ENCODE measurements at places on chromosomes 3 and 15.

- DNase-seq, result no peak
Observed at GRCh38 chr3:27666708-27667107, 55.4 kb downstream of the EOMES start.

DNA sequence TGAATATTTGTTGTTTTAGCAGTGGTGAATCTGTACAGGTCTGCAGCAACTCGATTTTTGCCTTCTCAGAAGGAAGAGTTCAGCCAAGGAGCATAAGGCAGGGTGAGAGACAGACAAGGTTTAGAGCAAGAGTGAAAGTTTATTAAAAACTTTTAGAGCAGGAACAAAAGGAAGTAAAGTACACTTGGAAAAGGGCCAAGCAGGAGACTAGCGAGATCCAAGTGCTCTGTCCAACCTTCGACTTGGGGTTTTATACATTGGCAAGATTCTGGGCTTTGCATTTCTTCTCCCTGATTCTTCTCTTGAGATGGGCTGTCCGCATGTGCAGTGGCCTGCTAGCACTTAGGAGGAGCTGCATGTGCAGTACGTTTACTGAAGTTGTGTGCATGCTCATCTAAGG is 46.7 kb upstream of the AADACL2 start:
- no peak for DNase-seq

- no peak for DNase-seq
Observed at GRCh38 chr3:46731795-46732194, 14.1 kb upstream of the PRSS50 start.

- no peak for DNase-seq
Observed at GRCh38 chr3:88433568-88433967, 283.8 kb downstream of the C3orf38 start.

DNA sequence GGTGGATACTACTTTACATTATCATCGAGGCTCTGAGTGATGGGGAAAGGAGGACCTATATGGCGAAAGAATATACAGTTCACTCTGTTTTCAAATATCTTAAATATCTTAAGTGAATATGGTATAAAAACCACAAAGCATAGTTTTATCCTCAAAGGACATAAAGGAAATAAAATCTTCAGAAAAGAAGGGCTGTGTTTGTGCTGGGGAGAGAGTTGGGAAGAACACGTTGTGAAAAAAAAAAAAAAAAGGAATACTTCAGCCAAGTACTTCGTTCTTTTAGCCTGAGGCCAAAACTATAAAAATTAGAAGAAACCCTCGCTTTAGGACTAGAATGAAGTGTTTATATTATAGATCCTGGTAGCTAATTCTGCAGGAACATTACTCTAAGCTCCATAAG is 10.2 kb upstream of the TMEM212 start:
- no peak for DNase-seq

- no peak for DNase-seq
Observed at GRCh38 chr15:39354189-39354588, 226.7 kb upstream of the THBS1 start.

- DNase-seq, result no peak
Observed at GRCh38 chr3:32278714-32279113, 40.2 kb downstream of the CMTM8 start.

- no peak for DNase-seq
Observed at GRCh38 chr3:132616780-132617179, 19.7 kb downstream of the ACKR4 start.

Measured in activated T-cell treated with anti-CD3 and anti-CD28 coated beads for 24 hours (primary cell).